ENCODE measurements at places on chromosomes 6 and 20.
A peak's percentile ranks its signal among the peaks of the same experiment; 100 is the strongest.

DNA sequence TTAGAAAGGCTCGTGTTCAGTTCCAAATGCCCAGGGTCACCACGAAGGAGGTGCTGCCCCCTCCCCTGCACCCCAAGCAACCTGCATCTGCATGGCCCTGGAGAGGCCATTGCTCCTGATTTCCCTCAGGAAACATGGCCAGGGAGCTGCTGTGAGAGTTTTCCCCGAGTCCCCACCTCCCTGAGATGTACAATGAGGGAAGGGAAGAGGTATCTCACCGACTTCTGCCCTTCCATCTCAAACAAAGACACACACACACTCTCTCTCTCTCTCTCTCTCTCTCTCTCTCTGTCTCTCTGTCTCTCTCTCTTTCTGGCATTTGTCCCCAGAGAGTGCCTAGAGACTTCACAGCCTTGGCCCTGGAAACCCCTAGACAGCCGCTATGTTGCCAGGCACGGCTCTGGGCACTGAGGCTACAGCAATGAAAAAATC is 120.4 kb downstream of the MRPL14 start:
- no peak for DNase-seq

DNA sequence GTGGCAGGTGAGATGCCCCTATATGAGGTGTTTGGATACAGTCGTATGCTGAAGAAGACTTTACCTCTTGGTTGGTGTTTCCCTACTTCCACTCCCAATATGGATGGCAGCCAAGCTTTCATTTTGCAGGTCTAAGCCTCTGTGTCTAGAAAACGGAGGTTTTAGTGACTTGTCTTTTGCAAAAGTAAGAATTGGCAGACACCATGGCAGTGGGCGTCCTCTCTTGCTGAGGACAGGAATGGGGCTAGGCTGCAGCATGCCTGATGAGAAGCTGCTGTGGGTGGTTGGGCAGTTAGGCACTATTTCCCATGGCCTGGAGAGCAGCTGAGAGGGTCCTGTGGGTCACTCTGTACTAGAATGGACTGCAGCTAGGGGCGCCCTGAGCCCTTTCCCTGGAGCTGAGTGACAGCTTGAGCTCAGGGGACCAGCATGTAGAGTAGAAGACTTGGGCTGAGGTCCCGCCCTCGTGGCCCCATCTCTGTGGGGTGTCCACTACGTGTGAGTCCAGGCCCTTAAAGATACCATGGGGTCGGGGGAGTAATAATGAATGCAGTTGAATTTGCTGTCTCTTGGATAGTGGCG is 127.4 kb downstream of the CDH26 start:
- no peak for DNase-seq

- DNase-seq: no peak
These were observed 3.1 kb downstream of the GTSF1L start for GRCh38 chr20:43723735-43724134.

- DNase-seq: no peak
These were observed 29.6 kb downstream of the DSE start for GRCh38 chr6:116400328-116400727.

DNA sequence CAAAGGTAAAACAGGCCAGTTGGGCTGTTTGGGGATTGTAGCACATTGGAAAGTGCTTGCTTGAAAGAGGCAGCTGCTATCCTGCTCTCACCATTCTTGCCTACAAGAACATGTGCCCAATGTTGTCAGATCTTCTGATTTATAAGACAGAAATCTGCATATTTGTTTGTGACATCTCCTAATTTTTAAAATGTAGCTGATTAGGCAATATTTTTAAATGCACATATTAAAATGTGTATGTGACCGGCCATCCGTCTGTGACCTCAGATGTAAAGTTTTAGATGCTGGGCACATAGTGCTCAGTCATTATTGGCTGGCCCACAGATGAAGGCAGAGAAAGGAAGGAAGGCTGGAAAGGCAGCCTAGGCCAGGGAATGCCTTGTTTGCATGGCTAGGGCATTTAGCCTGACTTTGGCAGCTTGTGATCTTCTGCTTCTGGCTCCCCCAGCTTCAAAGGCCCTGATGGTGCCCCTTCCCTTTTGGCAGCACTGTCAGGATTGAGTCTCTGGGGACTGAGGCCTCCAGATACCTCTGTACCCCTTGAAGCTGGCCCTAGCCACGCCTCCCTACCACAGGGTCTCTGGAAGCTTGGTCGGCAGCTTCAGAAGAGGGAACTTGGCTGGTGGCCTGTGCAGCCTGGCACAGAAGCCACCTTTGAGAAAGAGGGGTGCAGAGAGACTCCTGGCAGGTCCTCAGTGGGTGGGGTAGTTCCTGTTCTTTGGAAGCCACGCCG is 6.4 kb downstream of the SNPH start:
- no peak for DNase-seq

DNA sequence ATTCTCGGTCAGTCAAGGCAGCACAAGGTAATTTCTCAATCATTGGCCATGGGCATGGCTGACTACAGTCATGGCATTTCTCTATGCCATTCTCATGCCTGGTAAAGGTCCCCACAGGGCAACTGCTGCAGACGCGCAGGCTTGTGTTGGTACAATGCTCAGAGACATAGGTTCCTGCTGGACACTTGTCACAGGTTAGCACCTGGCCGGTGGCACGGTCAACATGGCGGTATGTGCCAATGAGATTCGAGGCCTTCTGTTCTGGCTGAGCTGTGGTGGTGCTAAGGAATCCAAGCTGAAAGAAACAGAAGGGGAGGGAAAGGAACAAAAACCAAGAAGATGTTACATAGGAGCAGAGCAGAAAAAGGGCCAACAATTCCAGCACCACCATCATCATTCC is 23.4 kb downstream of the TNFRSF21 start:
- no peak for DNase-seq

- DNase-seq: peak; percentile 47
These were observed at the start of gene GJA1 for GRCh38 chr6:121435444-121436069. Gene GJA1, plus strand, starts transcription at chr6:121435646. Its CDS starts 11,202 bp downstream, at chr6:121446848.

- DNase-seq: no peak
These were observed 60.9 kb upstream of the KCNQ5 start for GRCh38 chr6:72560721-72561593.

- no peak for DNase-seq
These were observed 42.8 kb upstream of the PSMF1 start for GRCh38 chr20:1075616-1076015.

- DNase-seq: no peak
These were observed 725 bp downstream of the BTBD3 start for GRCh38 chr20:11918391-11918845.

DNA sequence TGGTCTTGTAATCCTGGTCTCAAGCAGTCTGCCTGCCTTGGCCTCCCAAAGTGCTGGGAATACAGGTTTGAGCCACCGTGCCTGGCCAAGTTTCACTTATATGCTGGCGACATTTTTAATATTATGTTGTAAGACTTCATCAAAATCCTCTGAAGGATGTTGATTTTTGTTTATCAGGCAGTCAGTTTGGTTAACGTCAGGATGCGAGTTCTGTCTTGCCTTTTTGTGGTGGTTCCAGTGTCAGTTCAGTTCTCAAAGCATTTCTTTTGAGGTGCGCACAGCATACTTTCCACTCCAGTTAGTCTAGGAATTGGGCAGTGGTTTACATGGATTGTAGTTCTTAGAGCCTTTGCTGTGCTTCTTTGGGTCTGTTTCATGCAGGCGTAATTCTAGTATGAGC is 24.9 kb downstream of the SCAF8 start:
- DNase-seq: no peak

- peak; percentile 66 for DNase-seq
These were observed 5.4 kb downstream of the TRIM26 start for GRCh38 chr6:30207619-30208295.

DNA sequence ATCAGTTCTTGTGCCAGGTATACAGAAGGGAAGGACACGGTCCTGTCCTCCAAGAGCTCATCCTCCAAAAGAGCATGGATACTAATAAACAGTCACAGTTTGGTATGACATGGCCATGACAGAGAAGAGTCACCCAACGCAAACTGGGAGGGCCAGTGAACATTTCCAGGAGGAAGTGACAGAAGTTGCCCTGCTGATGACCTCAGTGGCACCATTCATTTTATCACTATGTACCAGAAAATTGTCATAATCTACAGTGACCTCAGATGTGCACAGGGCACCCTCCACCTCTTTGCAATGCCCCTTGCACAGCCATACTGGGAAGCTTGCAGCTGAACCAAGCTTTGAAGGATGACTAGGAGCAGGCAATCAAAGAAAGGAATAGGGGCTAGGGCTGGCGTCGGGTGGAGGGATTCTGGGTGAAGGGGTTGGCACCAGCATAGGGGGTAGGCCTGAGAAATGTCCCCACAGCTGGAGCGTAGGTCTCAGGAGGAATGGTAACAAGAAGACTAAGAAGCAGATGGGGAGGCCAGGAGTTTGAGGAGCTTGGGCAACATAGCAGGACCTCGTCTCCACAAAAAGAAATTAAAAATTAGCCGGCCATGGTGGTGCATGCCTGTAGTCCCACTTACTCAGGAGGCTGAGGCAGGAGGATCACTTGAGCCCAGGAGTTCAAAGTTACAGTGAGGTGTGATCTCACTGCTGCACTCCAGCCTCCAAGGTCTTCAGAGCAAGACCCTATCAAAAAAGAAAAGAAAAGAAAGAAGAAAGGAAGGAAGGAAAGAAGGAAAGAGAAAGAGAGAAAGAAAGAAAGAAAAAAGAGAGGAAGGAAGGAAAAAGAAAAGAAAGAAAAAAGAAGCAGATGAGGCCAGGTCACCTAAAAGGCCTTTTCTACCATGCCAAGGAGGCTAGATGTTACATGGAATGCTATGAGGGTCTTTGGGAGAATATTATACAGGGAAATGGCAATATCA is 65.3 kb upstream of the SNX9 start:
- no peak for DNase-seq

DNA sequence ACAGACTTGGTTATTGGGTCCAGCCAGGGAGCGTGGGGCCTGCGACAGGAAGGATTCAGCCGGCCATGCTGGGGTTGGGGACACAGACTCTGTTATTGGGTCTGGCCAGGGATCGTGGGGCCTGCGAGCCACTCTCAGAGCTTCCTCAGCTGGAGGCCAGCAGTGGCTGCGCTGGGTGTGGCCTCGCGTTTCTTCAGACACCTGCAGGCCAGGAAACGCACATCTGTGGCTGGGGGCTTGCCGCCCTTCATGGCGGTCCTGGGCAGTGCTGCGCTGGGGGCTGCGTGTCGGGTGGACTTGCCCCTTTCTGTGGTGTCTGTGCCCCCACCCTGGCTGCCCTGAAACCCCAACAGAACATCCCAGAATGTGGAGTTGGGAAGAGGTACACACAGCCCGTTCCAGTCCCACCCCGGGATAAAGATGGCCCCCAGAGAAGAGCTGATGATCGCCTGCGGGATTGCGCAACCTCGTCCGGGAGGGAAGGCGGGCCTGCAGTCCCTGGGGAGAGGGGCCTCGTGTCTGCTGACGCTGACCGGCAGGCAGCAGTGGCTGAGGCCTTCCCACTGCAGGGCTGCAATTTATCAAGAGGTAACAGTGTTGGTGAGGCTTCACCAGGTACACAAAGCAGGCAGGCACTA is 16.9 kb upstream of the MTG2 start:
- DNase-seq: no peak

DNA sequence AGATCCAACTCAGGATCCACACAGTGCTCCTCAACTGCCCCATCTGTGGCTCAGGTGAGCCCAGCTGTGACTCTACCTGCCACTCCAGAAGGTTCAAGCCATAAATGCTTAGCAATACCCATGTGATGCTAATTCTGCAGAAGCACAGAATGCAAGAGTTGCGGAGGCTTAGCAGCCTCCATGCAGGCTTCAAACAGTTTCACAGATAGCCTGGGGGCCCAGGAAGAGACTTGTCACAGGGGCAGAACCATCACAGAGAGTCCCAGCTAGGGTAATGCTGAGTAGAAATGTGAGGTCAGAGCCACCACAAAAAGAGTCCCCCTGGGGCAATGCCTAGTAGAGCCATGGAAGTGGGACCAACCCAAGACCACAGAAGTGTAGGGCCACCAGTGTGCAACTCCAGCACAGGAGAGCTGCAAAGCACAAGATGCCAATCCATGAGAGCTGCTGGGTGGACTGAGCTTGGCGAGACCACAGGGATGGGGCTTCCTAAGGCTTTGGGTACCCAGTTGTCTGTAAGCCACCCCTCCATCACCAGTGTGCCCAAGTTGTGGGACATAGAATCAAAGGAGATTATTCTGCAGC is 283.9 kb downstream of the UBE3D start:
- no peak for DNase-seq

DNA sequence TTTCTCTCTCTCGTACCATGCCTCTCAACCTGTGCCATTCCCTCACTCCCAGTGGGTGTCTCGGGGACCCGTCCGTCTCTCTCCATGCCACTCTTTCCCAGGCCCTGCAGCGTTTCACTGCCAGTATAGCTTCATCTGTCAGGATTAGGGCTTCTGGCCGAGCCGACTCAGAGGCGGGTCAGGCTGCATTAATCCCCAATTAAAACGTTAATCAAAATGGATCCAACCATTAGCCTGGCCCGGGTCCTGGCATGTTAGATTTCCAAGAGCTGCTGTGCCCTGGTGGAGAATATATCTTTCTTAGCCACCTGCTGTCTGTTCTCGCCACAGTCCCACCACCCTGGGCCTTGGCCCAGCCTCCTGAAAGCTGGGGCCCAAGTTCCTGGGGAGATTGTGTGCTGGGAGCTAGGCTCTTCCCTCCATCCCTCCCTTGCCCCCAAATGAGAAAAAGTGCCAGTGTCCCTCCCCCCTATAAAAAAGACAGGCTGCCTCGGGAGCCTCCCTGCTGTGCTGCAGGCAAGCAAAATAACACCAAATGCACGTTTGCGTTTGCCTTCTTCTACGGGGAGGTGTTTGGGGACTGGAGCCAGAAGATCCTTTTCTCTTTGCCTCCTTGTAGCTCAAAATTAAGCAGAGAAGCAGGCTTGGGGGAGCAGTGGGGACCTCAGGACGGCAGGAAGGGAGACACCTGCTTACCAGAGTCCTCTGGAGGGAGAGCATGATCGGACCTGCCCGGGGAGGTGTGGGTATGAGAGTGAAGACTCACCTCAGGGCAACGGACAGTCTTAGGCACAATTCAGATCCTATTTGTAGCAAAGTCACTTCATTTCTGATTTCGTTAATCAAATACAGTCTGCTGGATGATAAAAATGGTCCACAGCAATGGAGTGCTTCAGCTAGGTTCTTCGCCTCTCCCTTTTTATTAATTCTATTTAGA is 3.0 kb downstream of the KCNG1 start:
- DNase-seq: no peak

GRCh38 chr20:38267296-38267695 is 6.8 kb upstream of the KIAA1755 start:
- no peak for DNase-seq

DNA sequence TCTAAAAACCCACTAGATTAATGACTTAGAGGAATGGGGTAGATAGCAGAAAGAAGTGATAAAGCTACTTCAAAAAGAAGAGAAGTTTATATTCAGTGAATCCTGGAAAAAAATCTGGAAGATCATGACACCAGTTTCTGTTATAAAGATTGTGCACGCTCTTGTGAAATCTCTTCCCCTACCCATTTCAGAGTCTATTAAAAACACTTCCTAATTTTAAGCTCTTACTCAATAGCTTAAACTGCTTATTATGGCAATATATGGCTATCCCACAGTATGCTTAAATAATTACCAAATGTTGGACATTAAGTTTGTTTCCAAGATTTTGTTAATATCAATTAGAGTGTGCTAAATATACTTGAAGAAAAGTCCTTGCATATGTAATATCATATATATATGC is 585.3 kb upstream of the MAN1A1 start:
- no peak for DNase-seq
